ENCODE measurements at places on chromosomes 2 and 18. TPM values are rescaled to one million over a fixed set of nuclear protein-coding genes. Genes with fewer than 3 reads are reported as not detected.

DNA sequence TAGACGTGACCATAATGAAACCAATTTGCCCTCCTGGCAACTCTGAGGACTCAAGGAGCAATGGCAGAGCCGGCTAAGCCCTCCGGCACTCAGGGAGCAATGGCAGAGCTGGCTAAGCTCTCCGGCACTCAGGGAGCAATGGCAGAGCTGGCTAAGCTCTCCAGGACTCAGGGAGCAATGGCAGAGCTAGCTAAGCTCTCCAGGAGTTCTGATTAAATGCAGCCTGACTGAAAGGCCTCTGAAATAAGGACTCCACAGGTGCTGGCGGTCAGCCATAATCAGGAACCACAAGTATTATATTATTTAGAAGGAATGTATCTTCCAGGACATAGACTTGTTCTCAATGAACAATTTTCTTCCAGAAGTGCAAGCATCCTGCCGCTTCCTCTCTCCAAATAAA, 65.2 kb downstream of the C2orf76 start:
- no peaks in the 10 kb centered on the region for H3K27me3 ChIP-seq
- no peak for DNase-seq
- H3K36me3 ChIP-seq = no peaks in the 10 kb centered on the region
- H3K4me1 ChIP-seq = no peaks in the 10 kb centered on the region
- no peak overlapping the region for H3K4me3 ChIP-seq

Gene KLHL30
- total RNA-seq = 0.30 TPM

GRCh38 chr2:239343946-239344856, 56.6 kb downstream of the HDAC4 start:
- no peaks in the 10 kb centered on the region for H3K36me3 ChIP-seq
- DNase-seq = no peak
- H3K27me3 ChIP-seq = no peaks in the 10 kb centered on the region
- no peak overlapping the region for H3K4me3 ChIP-seq

GRCh38 chr2:233428008-233428407, 73.7 kb downstream of the DGKD start:
- DNase-seq = no peak
- H3K36me3 ChIP-seq = no peaks in the 10 kb centered on the region
- no peaks in the 10 kb centered on the region for H3K4me1 ChIP-seq
- H3K27ac ChIP-seq = no peak overlapping the region
- no peak overlapping the region for H3K4me3 ChIP-seq

Gene LPIN1
- total RNA-seq = 49.2 TPM

Gene BCL2
- total RNA-seq = 8.4 TPM

DNA sequence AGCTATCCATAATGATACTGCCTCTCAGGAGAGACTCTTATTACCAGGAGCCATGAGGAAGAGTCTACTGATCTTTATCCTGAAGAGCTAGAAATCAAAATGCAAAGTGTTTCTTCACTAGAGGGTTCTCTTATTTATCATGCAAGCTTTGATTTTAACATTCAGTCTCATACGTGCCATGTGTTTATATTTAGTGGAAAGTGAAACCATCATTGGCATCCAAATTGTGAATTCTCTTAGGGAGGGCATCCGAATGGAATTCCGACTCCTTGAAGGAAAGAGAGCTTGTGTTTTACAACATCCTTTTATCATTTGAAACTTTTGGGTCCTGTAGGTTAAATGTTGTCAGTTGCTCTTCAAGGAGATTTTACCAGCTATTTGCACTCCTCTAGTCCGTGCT, 170.4 kb upstream of the SESTD1 start:
- H3K4me3 ChIP-seq = no peak overlapping the region
- H3K27ac ChIP-seq = no peak overlapping the region
- no peak for DNase-seq
- H3K4me1 ChIP-seq = no peaks in the 10 kb centered on the region
- H3K36me3 ChIP-seq = no peaks in the 10 kb centered on the region
- no peaks in the 10 kb centered on the region for H3K27me3 ChIP-seq

Gene TMEM198
- total RNA-seq = 12.6 TPM

DNA sequence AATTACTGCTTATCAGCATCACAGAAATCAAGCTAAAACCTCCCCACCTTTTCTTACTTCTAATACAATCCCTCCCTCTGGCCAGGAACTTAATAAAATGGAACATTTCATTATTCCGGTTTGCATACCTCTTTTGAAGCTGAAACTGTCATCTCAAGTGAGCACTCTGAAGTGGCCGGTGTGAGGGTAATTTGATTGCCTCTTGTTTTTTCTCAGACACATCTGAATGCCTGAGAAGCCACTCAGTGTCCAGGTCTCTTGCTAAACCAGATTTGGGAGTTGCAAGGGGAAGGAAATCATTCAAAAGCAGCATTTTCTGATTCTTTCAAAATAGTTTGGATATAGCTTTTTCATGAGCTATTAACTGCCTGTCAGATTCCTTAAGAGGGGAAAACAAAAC, 190.3 kb downstream of the C1D start:
- no peaks in the 10 kb centered on the region for H3K36me3 ChIP-seq
- H3K27ac ChIP-seq = no peak overlapping the region
- H3K4me1 ChIP-seq = no peaks in the 10 kb centered on the region

Gene TRAPPC8
- 44.7 TPM for total RNA-seq

All from upper lobe of left lung (tissue), 6 donors.